NCI-H1694 treated with DMSO at 0.1 percent for 48 hours (cell line): ENCODE measurements at places on chromosomes 11 and 22.

DNA sequence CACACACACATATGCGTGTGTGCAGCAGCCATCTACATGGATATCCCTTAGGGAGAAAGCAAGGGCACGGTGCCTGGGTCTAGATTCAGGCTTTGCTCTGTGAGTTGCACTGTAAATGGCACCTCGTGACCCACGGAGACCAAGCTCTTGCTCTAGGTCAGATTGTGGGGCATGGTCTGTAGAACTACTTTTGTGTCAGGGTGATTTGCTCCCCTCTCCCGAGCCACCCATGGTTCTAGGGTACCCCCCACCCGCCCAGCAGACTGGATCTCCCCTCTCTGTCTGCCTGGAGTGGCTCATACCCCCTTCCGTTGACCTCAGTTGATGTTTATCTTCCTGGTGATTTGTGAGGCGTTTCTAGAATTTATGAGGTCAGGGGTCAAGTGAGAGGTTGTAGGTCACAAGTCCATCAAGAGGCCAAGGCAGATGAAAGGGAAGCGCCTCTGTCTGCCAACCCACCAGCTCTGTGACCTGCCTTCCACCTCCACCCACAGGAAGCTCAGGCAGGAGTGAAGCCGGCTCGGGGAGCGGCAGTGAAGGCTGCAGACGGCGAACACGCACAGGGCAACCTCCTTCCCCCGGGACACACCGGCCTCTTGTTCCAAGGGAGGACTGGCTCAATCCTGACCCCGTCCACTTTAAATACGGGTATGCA lies 76.2 kb upstream of the TTLL12 start:
- no peak for DNase-seq

- DNase-seq: no peak
Observed at GRCh38 chr11:65208785-65209710, 27.3 kb downstream of the CAPN1 start.

DNA sequence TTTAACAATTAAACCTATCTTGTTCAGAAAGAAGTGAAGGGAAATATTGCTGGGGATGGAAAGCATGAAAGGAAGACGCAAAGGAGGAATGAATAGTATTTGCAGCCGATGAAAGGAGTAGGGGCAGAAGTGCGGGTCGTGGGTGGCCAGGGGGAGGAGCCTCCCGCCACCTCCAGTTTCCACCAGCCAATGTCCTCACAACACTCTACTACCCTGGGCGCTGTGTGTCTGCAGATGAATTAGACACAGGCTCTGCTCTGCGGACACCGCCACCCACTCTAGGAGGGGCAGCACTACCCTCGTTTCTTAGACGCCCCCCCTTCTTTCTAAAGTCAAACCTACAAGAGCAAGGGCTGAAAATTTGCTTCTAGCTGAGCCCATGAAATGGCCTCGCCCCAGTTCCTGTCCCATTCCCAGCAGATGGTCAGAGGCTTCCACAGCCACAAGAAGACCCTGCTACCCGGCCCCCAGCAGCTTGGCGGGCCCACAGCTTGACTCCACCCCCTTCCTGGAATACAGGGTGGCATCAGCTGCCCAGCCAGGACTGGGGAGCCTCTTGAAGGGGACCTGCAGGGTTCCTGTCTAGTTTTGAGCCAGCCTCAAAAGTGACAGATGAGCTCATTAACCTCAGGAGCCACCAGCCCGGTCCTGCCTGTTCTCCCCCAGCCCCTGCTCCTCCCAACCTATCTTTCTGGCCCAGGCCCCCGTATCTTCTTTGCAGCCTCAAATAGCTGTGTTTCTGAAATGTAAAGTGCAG lies 268.1 kb downstream of the BUD13 start:
- DNase-seq: no peak

DNA sequence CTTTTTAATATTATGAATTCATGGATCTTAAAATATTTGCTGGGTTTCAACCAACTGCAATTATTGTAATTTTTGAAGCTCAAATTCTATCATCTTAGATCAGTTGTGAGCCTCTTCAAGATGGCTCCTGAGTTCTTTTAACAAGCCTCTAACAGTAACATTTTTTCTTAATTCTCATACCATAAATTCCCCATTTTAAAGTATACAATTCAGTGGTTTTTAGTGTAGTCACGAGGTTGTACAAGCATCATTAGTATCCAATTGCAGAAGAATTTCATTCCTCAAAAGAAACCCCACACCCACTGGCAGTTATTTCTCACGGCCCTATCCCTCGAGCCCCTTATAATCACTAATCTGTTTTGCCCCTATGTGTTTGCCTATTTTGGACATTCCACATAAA lies 270.8 kb downstream of the SBF2 start:
- DNase-seq: no peak

DNA sequence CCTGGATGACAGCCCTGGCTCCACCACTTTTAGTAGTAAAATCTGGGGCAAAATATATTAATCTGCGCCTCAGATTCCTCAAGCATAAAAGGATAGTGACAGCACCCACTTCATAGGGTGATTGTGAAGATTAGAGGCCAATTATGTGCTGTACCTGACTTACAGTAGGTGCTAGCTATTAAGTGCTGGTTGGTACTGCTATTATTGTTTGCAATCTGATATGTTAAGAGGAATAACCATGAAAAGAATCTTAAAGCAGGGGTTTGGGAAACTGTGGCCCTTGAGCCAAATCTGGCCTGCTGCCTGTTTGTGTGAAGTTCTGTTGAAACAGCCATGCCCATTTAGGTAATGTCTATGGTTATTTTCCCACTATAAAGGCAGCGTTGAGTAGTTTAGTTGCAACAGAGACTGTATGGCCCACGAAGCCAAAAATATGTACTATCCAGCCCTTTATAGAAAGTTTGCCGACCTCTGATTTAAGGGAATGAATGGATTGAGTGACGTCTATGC lies 44.7 kb upstream of the MN1 start:
- DNase-seq: no peak

DNA sequence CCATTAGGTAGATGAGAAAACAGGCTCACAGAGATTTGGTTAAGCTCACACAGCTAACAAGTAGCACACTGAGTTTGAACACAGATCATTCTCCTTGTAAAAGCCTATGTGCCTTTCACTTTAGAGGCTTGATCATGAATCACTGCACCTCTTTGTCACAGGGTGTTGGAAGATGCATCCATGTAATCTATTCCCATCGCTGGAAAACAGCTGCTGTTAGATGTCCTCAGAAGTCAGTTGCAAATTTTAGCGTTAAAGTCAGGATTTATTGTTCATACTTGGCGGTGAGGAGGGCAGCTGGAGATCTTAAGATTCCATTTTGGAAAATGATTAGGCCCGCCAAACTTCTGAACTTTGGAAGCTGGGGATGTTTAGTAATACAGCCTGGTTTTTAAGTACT lies 2.6 kb downstream of the CNTF start:
- no peak for DNase-seq

- no peak for DNase-seq
Observed at GRCh38 chr11:72114570-72114969, 2.1 kb upstream of the ANAPC15 start.

GRCh38 chr11:60814112-60814511 lies 27.8 kb upstream of the CCDC86 start:
- DNase-seq: no peak

DNA sequence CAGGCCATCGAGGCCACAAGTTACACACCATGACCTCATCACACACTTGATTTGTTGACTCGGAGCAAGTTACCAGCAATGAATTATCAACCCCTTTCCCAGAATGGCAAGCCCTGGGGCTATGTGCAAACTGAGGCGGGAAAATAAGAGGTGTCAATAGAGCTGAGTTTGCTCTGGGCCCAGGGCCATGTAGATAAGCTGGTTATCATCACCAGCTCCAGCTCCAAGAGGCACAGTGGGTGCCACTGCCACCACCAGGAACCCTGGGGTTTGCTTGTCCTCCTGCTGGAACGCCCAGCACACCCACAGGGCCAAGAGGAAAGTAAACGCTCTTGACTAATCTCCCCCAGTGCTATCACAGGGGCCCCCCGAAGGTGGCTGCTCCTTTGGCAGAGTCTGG lies 13.0 kb upstream of the VPS37C start:
- no peak for DNase-seq

DNA sequence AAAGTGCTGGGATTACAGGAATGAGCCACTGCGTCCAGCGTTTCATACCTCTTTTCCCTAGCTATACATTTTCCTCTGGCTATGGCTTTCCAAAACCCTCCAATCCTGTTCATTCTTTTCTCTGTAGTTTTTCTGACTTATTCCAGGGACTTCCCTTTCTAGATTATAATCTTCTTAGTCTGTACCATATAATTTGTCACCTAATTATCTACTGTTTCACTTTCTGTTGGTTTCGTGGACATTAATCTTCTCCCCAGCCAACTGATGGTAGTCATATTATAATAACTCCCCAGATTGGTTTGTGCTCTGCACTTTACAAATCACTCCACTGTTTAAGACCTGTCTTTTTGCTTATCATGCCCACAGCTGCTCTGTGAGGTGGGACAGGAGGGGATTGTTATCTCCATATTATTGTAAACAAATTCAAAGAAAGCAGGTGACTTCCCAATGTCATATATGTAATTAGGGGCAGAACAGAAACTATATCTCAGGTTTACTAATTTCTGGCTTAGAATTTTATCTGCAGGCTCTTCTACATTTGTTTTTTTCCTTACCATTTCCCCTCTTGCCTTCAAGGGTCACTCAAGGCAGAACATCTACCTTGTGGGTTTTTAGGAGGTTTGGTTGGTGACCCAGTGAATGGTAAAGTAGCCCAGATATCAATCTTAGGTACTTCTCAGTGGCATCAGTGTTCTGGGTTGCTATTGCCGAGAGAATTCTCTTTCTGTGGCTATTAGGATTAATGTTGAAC lies 23.9 kb downstream of the STIM1 start:
- DNase-seq: no peak

DNA sequence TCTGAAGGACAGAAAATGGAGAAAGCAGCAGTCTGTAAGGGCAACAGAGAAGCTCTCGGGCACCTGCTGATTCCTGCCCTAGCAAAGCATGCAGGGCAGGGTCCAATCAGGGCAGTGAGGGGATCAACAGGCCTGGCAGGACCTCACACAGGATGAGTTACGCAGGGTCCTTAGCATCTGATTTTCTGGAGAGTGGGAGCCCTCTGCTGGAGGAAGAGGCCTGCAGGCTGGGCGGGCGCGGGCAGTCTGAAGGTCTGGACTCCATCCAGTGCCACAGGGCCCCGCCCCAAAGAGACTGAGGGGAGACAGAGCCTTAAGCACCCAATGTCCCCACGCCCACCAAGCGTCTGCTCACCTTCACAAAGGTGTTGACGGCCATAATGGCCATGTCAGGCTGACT lies 28.9 kb downstream of the AP1B1 start:
- peak; percentile 38 for DNase-seq

- no peak for DNase-seq
Observed at GRCh38 chr11:23308041-23308440, 447.8 kb upstream of the CCDC179 start.

- no peak for DNase-seq
Observed at GRCh38 chr11:125600663-125601062, 8.0 kb downstream of the STT3A start.

GRCh38 chr11:62599901-62600300 lies 1.8 kb downstream of the MTA2 start:
- DNase-seq: no peak

GRCh38 chr11:7609015-7609414 lies 64.3 kb downstream of the CYB5R2 start:
- DNase-seq: no peak

- no peak for DNase-seq
Observed at GRCh38 chr11:126311401-126312291, 7.8 kb downstream of the DCPS start.

DNA sequence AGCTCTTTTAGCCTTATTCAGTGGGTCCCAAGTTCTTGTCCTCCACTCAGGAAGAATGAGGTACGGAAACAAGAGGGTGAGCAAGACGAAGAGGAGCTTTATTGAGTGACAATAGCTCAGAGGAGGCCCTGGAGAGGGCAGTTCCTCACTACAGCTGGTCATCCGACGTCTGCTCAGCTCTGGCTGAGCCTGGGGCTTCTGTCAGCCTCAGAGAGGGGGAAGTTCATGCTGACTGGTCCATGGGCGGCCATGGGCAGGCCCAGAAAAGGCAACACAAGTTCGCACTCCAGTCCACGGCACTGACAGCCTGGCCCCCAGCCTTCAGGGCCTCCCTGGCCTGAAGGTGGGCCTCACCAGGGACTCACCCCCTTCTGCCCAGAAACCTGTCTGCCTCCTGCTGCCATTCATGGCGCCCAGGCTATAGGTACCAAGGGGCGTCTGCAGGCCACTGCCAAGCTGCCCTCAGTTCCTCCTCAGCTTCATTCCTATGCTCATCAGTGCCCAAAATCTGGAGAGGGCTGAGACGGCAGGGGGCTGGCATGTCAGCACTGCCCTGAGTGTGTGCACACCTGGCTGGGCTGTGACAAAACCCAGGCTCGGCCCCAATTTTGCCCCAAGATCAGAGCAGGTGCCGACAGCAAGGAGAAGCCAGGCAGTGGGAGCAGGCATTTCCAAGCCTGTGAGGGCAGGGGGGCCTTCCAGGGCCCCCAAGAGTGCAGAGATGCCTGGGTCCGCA lies 21.7 kb upstream of the KIAA0930 start:
- no peak for DNase-seq

- DNase-seq: no peak
Observed at GRCh38 chr11:19879307-19880087, 166.9 kb downstream of the NAV2 start.

GRCh38 chr11:62054484-62055121 lies 69.2 kb upstream of the INCENP start:
- DNase-seq: no peak

- no peak for DNase-seq
Observed at GRCh38 chr11:110766316-110766715, 54.1 kb upstream of the ARHGAP20 start.

- DNase-seq: no peak
Observed at GRCh38 chr11:100821198-100821597, 134.1 kb downstream of the ARHGAP42 start.

DNA sequence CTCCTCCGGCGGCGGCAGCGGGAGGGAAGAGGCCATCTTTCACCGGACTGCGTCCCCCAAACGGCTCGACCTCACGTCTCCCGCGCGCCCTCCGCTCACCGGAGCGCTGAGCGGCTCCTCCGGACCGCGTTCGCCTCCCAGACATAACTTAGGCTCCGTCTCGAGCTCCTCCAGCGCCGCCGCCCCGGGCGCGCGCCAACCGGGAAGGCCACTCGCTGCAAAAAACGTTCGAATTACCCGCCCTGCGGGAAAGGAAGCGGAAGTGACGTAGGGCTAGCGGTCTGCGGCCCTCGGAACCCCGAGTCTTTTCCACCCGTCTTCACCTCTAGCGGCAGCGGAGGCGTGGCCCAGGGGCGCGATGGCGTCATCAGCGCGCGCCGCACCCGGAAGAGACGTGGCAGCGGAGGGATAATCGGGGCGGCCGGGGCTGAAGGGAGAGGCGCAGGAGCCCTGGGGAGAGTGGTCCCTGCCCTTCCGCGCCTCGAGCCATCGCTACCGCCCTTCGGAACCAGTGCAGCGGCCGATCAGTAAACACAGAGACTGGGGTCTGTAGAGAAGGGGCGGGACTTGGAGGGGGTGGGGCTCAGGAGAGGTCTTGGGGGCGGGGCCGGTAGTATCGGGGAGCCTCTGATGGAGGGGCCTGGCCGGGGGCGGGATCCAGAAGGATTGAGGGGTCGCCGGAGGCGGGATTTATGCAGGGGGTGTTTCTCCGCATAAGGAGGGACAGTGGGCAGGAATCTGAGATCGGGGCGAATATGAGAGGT lies at the start of the genes CDCA5 and ZFPL1:
Gene CDCA5 (minus strand): TSS at position 207 of the 764 bp plus-strand sequence. CDS start 62 bp downstream, at position 145.
Gene ZFPL1 (plus strand): TSS at position 389 of the 764 bp plus-strand sequence. CDS start 477 bp downstream, outside the sequence.
- DNase-seq: peak; percentile 84
